Lung microvascular endothelial cell (primary cell): ENCODE measurements at places on chromosomes 12 and 14.
A peak's percentile ranks its signal among the peaks of the same experiment; 100 is the strongest.

DNA sequence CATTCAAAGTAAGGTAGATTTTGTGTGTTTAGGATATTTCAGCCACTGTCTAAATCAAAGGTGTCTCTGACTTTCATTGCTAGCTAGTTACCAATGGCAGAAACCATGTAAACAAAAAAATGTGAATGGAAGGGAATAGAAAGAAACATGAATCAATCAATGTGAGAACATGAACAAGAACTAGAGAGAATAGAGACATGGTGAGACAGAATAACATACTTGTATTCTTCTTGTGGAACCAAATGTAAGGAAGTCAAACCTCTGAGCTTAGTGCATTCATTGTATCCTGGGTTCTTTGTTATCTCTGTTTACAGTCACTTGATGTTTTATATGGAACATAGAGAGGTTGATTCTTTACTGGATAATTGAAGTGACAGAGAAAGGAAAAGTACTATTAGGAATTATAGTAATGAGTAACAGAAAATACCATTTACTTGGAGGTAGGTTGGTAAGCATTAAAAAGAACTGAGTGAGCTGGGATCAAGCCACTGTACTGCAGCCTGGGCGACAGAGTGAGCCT, 2.6 kb upstream of the WNK1 start:
- peak; percentile 34 for DNase-seq

DNA sequence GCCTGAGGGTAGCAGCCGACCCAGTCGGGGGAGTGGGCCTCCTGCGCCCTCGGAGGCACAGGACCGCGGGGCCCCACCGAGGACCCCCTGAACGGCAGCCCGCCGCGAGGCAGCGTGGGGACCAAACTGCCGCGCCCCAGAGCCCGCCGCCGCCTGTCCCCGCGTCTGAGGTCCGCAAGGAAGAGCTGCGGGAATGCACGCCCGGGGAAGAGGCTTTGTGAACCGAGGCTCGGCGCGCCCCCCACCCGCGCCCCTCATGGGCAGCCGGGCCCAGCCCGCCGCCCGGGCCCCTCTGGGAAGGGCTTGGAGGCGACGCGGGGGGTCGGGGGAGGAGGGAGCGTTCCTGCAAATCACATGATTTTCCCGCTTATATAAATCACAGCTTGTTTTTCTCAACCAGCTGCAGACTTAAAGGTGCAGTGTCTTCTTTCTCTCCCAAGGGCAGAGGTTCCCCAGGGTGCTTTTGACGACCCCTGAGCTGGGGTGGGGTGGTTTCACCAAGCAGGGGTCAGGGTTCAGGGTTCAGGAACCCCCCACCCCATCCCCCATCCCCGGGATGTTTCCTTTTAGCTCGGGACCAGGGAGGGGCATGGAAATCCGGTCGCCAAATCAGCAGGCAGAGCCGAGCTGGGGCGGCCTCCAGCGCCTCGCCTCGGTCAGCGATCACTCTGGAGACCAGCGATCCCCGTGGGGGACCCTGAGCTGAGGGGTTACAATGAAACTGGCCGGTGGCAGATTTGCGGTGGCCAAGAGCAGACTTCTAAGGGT, 44.7 kb upstream of the ATP23 start:
- DNase-seq = peak; percentile 79

DNA sequence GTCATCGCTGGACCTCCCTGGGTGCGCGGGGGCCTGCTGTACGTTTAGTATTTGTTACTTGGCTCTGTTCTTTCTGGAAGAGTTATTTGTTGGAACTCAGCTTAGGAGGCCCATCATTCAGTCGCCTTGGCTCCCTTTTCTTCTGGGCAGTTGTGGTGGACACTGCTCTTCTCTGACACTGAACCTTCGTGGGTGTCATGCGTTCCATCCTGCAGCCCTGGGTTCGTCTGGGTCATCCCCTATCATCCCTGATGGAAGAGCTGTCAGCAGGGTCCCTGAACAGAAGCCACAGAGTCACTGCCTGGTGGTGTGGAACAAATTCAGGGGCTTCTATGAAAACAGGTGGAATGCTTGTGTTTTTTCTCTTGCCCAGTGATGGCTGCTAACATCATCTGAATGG, 52.9 kb upstream of the SCN8A start:
- DNase-seq = no peak

DNA sequence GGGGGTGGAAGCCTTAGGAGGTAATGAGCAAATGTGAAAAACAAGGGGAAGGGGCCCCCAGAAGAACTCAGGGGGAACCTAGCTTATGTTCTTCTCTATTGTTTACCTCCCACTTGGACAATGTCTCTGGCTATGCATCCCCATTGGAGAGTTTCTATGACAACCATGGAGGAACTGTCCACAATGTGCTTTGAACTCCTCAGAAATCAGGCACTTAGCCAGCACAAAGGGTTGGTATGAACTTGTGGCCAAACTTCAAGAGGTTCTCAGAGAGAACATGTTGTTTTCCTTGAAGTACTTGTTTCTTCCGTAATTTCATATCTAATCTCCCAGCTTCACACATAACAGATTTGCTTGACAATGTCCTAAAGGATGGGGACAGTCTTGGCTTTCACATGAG, 202.8 kb upstream of the PELI2 start:
- no peak for DNase-seq

GRCh38 chr12:77213319-77213718, 147.9 kb upstream of the E2F7 start:
- DNase-seq = no peak

DNA sequence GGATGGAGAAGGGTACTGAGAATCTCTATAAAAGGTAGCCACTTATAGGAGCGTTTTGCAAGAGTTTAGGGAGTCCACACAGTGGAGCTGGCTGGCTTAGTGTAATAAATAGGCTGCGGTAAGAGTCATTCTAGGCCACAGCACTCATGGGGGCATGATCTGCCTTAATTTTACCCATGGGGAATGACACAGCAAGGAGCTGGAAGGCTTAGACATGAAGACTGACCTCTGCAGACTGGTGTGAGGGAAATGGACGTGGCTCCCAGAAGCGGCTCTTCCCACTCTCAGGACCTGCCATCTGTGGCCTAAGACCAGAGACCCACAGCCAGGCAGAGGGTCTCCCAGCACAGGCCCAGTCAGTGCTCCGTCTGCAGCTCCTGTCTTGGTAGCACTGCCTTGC, 173.3 kb downstream of the PPM1H start:
- no peak for DNase-seq
